Umbilical cord (tissue), 2 donors: ENCODE measurements at places on chromosomes 2 and 18. TPM values are rescaled to one million over a fixed set of nuclear protein-coding genes. Genes with fewer than 3 reads are reported as not detected.

The RRM2 gene
- total RNA-seq: 4.3 TPM

The RBFA gene
- 27.4 TPM for total RNA-seq

The CDC42EP3 gene
- total RNA-seq: 44.1 TPM

The SERPINB11 gene
- 16.6 TPM for total RNA-seq

DNA sequence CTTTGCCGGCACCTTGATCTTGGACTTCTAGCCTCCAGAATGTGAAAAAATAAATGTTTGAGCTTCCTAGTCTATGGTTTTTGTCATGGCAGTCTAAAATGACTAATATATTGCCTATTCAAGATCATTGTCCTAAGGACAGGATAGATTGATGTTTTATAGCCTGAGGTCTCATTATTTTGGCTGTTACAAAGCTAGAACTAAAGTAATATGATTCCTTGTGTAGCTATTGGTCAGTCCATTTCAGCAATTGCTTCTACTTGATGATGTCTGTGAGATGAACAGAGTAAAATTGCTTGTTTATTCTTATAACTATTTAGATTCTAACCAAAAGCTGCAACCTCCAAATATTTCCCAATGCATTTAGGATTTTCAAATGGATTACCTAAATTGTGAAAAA, 145.0 kb downstream of the HRH4 start:
- no peak for DNase-seq

- no peak for DNase-seq
Observed at GRCh38 chr2:3595985-3596384, 1.1 kb downstream of the COLEC11 start.

- DNase-seq: no peak
Observed at GRCh38 chr2:58065248-58065647, 18.6 kb downstream of the VRK2 start.

DNA sequence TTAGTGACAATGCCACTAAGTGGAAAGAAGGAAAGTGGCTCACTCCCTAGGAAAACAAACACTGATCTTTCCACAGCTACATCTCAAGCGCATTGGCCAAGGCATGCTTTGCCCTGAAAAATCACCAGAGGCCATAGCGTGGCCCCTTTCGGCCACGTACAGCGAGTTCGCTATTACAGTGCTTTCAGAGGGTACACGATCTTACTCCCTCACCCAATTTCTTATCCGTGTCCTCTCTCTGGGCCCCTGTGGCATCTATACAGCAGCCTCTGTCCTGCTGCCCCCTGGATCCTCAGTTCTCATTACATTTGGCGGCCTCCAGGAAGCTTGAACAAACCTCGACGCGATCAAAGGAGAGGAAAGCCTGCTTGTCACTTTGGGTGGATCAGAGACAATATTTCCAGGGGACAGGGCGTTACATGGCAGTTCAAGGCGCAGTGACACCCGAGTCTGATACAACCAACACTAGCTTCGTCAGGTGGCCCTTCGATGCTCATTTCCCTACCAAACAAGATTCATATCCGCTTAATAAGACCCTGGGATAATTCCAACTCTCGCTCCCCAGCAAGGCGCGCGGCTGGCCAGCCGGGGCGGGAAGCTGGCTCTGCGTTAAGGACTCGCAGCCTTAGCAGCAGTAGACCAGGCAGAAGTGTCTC, 941 bp downstream of the SKOR2 start:
- no peak for DNase-seq

- DNase-seq: peak; percentile 18
Observed at GRCh38 chr18:72993250-72993649, 125.5 kb upstream of the NETO1 start.

DNA sequence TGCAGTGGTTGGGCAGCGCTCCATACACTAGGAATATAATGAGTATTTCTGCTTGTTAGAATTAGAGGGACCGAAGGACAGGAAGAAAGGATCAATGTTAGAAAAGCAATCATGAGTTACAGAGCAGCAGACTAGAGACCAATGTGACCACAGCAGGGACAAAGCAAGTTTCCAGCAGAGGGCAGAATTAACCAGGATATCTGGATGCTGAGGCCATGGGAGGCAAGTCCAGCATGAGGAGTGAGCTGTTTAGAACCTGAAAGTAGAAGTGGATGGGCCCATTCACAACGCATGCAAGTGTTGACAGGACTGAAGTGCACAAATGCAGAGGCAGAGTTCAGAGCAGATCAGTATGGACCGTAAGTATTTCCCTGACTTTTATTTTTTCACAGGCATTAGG, 910.4 kb upstream of the GYPC start:
- peak; percentile 26 for DNase-seq
